Lower lobe of right lung (tissue), 2 donors: ENCODE measurements at places on chromosomes 3 and 15. TPM values are rescaled to one million over a fixed set of nuclear protein-coding genes. Genes with fewer than 3 reads are reported as not detected.

- no peaks in the 10 kb centered on the region for H3K27me3 ChIP-seq
- H3K4me1 ChIP-seq: peaks cover 30% of the 10 kb centered on the region
- H3K36me3 ChIP-seq: no peaks in the 10 kb centered on the region
- H3K4me3 ChIP-seq: no peak overlapping the region
- DNase-seq: peak; percentile 88
Observed at GRCh38 chr15:45454814-45455213, 67.7 kb downstream of the SLC30A4 start.

DNA sequence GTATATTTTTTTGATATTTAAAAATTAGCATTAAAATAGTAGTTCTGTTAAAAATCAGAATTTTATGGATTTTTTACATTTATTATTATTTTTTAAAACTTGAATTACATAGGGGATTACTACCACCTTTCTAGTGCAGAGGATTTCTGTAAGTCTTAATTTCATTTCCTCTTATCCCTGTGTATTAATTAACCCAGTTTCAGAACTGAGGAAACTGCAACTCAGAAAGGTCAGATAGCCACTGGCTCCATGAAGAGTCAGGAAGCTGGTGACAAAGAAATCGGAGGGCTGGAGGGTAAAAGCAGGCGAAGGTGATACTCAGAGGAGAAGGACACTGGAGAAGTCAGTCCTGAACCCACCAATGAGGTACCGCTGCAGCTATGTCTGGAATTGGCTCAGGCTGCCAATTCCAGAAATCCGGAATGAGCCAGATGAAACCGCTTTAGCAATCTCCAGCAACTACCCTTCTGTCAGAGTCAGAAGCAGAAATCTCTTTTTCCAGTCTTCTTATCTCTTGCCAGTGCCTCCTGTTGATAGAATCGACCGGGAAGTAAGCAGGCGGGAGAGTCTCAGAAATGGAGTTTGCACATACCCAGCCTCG, 308.5 kb downstream of the SV2B start:
- peak overlapping the region; percentile 4 for H3K4me3 ChIP-seq
- H3K36me3 ChIP-seq: no peaks in the 10 kb centered on the region
- no peak for DNase-seq
- H3K27me3 ChIP-seq: no peaks in the 10 kb centered on the region
- peaks cover 6% of the 10 kb centered on the region for H3K4me1 ChIP-seq
- H3K27ac ChIP-seq: no peak overlapping the region

GRCh38 chr3:71673486-71673885, 51.7 kb downstream of the EIF4E3 start:
- no peak for DNase-seq
- no peaks in the 10 kb centered on the region for H3K4me1 ChIP-seq
- H3K27ac ChIP-seq: no peak overlapping the region
- H3K36me3 ChIP-seq: no peaks in the 10 kb centered on the region
- H3K4me3 ChIP-seq: no peak overlapping the region
- H3K27me3 ChIP-seq: no peaks in the 10 kb centered on the region

UBE2E2 gene
- total RNA-seq: 50.8 TPM
